Epithelial cell of prostate (primary cell): ENCODE measurements at places on chromosomes 5 and 9.
A peak's percentile ranks its signal among the peaks of the same experiment; 100 is the strongest.

GRCh38 chr5:114782869-114783268, 386.8 kb downstream of the TRIM36 start:
- DNase-seq: no peak

- no peak for DNase-seq
These were observed 543 bp downstream of the MTMR12 start for GRCh38 chr5:32312197-32312594.

DNA sequence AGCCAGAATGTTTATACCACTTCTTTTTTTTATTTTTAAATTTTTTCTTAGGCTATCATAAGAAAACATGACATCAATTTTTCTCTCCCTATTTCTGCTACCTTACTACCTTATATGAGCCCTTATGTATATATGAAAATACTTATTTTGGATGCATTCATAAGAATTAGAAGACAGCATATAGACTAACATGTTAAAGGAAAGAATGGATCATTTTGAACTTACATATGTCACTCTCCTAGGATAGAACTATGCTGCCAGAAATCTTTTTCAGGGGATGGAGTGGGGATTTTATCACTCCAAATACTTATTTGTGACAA, 51.8 kb downstream of the SNX24 start:
- DNase-seq: no peak

GRCh38 chr5:54804521-54804920, 180.9 kb downstream of the ESM1 start:
- DNase-seq: no peak

GRCh38 chr5:164672205-164672604, 1166.8 kb downstream of the MAT2B start:
- DNase-seq: no peak

- DNase-seq: no peak
These were observed 71.5 kb upstream of the EQTN start for GRCh38 chr9:27368316-27368985.

DNA sequence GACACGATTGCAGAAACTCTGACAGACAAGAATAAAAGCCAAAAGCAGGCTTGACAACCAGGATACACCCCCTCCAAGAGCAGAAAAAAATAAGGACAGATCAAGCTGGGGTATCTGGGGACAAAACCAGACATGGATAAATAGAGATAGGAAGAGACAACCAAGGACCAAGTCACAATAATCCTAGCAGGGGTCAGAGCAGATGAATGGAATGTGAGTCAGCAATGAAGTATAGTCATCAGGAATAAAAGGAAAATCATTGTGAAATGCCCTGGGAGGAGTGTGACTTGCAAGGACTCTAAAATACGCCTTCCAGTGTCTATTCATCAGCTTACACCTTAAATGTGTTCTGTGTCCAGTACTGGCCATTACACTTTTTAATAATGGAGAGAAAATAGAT, 206.8 kb downstream of the CAAP1 start:
- DNase-seq: no peak

DNA sequence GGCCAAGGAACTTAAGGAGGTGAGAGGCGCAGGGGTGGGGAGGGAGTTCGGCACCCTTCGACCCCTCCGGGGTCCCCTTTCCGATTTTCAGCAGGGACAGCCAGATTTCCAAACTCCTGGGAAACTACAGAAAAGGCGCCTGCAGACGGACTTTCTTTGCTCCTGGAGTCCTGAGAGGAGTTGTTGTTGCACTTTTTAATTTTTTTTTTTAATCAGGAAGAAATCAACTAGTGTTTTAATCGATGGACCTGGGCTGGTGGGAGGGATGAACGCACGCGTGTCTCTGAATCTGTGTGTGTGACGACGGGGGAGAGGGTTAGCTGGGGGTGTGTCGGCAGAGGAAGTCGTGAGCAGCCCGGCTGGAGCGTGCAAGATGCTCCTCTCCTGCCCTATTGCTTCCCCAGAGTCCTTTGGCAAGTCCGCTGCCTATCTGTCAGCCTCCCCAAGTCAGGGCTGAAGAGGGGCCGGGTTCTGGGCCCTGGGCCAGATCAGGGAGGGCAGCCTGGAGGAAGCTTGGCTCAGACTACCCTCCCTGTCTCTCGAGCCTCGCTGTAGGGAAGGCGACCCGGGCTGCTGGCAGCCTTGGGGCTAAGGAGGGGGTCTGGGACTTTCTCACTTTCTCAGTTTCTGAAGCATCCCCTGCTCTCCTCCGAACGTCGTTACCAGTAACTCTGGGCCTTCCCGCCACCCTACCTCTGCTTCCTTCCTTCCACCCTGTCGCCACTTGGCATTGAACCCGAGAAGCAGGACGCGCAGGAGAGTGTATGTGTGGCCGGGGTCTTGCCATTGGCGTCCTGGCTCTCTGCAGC, 731 bp downstream of the PRR16 start:
- DNase-seq: no peak

- no peak for DNase-seq
These were observed 998 bp downstream of the SLC23A1 start for GRCh38 chr5:139381837-139382761.

DNA sequence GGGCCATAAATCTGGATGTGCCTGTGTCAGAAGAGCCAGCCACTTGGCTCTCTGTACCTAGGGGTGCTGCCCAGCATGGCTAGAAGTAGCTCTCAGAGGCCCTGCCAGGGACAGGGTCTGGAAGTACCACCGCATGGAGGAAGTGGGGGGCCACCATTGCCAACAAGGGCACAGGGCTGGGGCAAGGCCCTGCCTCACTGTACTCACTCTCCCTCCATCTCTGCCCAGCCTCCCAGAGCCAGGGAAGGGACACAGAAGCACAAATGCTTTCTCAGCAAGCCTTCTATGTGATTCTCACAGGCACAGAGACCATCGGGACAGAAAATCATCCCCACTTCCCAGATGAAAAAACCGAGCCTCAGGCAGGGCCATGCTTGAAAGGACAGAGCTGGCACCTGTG, 138.1 kb downstream of the C5orf15 start:
- no peak for DNase-seq

- no peak for DNase-seq
These were observed 23.9 kb downstream of the FGF1 start for GRCh38 chr5:142661957-142662356.

DNA sequence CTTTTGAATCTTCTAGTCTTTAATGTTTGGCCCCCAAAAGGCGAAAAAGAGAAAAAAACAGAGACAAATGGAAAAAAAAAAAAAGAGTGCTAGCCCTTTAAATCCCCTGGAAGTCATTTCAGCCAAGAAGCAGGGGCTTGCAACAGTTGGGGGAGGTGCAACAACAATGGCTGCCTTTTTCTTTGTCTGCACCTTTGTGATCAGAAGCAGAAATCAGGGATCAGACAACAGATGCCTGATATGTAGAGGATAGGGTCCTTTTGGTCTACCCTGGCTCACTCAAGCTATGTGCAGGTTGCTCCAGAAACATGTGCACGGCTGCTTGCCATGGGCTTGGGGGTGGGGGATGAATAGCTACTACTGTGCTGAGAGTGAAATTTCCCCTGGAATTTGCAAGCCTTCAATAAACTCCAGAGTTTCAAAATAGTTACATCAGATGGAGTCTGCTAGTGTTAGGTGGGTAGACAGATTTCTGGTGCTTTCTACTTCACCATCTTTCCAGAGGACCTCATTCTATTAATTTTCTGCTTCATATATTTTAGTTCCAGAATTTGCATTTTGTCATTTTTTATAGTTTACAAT, 150.9 kb downstream of the FGF18 start:
- no peak for DNase-seq

- no peak for DNase-seq
These were observed 105.6 kb downstream of the SUSD1 start for GRCh38 chr9:112069318-112070169.

DNA sequence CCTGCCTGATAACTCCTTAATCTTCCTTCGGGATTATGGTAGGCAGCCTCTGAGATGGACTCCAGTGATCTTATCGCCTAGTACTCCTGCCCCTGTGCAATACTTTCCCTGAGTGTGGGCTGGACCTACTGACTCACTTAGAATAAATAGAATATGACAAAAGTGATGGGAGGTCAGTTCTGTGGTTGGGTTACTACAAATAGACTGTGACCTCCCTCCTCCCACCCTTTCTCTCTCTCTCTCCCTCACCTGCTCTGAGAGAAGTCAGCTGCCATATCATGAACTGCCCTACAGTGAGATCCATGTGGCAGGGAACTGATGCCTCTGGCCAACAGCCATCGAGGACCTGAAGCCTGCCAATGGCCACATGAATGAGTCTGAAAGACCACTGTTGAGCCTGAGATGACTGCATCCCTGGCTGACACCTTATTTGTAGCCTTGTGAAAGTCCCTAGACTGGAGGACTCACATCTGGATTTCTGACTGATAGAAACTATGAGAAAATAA, 31.7 kb downstream of the NRG2 start:
- peak; percentile 26 for DNase-seq

DNA sequence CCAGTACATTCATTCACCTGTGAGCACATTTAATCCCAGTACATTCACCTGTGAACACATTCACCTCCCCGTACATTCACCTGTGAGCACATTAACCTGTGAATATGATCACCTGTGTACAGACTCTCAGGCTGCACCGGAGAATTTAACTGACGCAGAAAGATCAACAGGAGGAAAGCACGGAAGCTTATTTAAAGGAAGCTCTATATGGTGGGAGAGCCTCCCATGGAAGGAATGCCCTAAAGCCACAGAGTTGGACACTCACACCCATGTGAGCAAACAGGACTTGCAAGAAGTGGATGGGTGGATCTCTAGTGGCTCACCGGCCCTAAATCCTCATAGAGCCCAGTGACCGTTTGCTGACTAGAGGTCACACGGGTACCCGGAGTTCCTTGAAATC, 38.2 kb downstream of the TRIP13 start:
- peak; percentile 27 for DNase-seq

DNA sequence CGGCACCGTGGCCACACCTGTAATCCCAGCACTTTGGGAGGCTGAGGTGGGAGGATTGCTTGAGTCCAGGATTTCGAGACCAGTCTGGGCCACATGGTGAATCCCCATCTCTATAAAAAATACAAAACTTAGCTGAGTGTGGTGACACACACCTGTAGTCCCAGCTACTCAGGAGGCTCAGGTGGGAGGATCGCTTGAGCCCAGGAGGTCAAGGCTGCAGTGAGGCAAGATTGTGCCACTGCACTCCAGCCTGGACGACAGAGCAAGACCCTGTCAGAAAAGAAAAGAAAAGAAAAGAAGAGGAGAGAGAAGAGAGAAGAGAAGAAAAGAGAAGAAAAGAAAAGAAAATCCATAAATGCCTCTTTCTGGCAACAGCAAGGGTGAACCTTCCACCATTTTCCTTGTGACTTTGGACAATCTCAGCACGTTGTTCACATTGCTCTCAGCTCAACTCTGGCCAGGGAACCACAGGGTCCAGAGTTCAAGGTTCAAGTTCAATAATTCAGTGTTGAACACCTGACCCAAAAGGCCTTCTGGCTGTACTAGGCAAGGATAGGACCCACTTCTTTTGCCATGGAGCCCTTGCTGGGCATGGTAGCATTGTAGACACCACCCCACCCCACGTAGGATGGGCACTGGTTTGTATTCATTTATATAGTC, 14.6 kb upstream of the DUSP1 start:
- DNase-seq: no peak

GRCh38 chr9:33800886-33801285, 5.5 kb downstream of the PRSS3 start:
- no peak for DNase-seq

- no peak for DNase-seq
These were observed 78.3 kb upstream of the SSBP2 start for GRCh38 chr5:81829242-81829641.

DNA sequence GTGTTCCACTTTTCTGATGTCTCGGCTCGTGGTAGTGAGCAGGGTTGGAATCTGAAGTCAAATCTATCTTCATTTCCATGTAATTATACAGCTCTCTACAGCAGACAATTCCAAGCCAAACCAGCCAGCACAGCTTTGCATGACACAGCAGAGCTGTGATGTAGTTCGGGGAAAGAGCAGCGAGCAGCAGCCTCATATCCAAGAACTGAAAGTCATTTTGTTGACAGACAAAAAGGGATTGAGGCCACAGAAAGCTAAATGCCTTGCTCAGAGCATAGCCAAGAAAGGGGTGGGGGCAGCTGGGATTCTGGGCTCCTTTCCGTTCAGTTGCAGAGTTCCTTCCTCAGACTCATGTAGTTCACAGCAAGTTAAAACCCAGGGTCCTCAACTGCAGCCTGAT, 32.1 kb downstream of the LCP2 start:
- DNase-seq: no peak

DNA sequence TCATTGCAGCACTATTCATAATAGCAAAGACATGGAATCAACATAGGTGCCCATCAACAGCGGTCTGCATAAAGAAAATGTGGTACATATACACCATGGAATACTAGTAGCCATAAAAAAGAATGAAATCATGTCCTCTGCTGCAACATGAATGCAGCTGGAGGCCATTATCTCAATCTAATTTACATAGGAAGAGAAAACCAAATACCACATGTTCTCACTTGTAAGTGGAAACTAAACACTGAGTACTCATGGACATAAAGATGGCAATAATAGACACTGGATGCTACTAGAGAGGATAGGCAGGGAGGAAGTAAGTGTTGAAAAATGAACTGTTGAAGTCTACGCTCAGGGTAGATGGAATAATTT, 203.9 kb upstream of the CDH9 start:
- peak; percentile 61 for DNase-seq

DNA sequence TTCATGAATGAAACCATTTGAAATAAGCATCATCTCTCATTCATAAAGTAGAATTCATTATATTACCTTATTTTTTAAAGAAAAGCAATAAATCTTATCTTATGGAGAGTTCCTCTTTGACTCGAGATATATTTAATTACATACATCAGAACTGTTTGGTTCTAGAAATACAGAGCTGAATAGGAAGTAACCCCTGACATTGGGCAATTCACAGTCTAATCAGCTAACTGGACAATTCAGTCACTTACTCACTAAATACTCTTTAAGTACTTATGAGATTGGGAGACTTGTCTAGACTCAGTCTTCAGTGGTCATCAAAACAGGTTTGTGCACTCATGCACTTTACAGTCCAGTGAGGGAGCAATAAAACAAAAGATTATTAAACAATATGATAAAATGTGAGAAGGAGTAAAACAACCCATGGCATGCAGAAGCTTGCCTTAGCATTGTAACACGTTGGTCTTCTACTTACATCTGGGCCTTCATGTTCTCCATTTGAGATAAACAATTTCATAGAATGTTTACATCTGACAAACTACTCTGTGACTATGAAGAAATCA, 11.5 kb upstream of the FBXO38 start:
- peak; percentile 83 for DNase-seq

DNA sequence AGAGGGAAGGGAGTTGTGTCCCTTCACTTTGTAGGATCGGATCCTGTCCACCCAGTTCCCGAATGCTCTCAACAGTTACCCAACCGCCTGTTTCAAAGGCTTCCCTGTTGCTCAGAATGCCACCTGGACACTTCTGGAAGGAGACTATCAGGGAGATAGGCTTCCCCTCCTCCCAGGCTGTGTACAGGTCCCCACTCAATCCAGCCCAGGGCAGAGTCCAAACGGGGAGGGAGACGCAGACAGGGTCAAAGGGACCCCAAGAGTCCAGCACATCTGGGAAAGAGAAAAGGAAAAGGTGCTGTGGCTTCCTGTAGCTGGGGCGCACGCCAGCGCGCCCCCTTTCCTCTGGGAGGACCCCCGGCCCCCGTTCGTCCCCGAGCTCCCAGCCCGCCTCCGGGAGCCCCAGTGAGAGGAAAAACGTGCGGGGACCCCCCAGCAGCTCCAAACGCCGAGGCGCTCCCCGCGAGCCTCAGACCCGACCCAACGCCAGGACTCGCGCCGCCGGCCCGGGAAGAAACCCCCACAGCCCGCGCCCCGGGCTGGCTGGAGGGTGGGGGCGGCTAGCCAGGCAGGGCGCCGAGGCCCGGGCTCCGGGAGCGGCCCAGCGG, 640 bp downstream of the SURF4 start:
- DNase-seq: no peak

GRCh38 chr9:68883224-68883623, 130.7 kb downstream of the PRKACG start:
- no peak for DNase-seq
